Lower lobe of right lung (tissue), 2 donors: ENCODE measurements at places on chromosomes 12 and 14. TPM values are rescaled to one million over a fixed set of nuclear protein-coding genes. Genes with fewer than 3 reads are reported as not detected.

DNA sequence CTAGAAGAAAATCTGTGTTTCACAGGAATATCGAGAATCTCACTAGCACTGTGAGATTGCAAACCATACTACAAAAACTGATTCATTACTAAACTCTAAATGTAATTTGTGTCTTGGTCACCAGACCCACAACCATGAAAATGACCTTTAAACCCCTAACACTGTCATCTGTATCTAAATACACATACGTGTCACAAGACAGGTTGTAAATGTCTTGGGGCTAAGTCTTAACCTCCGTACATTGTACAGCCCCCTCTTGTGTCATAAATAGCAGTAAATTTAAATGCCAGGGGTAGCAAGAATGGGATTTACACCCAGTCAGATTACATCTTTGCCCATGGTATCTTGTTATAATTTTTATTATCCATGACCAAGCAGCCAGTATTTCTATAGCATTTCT lies 117.3 kb downstream of the GPR135 start:
- peaks cover 31% of the 10 kb centered on the region for H3K4me1 ChIP-seq
- no peak overlapping the region for H3K27ac ChIP-seq
- H3K36me3 ChIP-seq, result peaks cover 38% of the 10 kb centered on the region
- H3K27me3 ChIP-seq, result no peaks in the 10 kb centered on the region
- DNase-seq, result no peak

GRCh38 chr12:105725054-105725453 lies 394.6 kb downstream of the C12orf75 start:
- H3K27ac ChIP-seq, result no peak overlapping the region
- H3K4me3 ChIP-seq, result no peak overlapping the region
- H3K4me1 ChIP-seq, result no peaks in the 10 kb centered on the region
- H3K36me3 ChIP-seq, result no peaks in the 10 kb centered on the region

- no peaks in the 10 kb centered on the region for H3K4me1 ChIP-seq
- H3K4me3 ChIP-seq, result no peak overlapping the region
- DNase-seq, result no peak
- peaks cover 98% of the 10 kb centered on the region for H3K36me3 ChIP-seq
Measured at GRCh38 chr12:132021965-132022364, 72.2 kb downstream of the EP400 start.

- peak overlapping the region; percentile 79 for H3K27ac ChIP-seq
- no peak for DNase-seq
- H3K27me3 ChIP-seq, result no peaks in the 10 kb centered on the region
- no peak overlapping the region for H3K4me3 ChIP-seq
Measured at GRCh38 chr12:11863478-11863906, 207.2 kb upstream of the BCL2L14 start.

DNA sequence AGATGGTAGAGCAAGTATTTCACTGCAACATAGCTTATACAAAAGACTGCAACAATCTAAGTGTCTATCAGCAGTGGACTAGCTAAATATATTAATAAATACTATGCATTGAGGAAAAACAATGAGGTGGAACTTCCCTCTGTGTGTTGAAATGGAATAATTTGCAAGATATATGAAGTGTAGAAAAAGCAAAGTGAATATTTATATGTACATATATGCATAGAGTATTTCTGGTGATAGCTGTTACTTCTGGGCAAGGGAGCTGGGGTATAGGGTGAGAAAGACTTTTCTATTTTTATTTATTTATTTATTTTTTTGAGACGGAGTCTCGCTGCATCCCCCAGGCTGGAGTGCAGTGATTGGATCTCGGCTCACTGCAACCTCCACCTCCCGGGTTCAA lies 33.9 kb downstream of the DNAL1 start:
- DNase-seq, result no peak
- no peaks in the 10 kb centered on the region for H3K27me3 ChIP-seq
- no peaks in the 10 kb centered on the region for H3K36me3 ChIP-seq
- no peak overlapping the region for H3K27ac ChIP-seq

- H3K4me1 ChIP-seq, result peaks cover 25% of the 10 kb centered on the region
- H3K27me3 ChIP-seq, result peaks cover 6% of the 10 kb centered on the region
- peak overlapping the region; percentile 58 for H3K4me3 ChIP-seq
- H3K36me3 ChIP-seq, result no peaks in the 10 kb centered on the region
Measured at GRCh38 chr12:12896260-12896659, 4.9 kb downstream of the GPRC5A start.

The GLS2 gene
- 4.8 TPM for total RNA-seq

The KCNC2 gene
- total RNA-seq, result not detected

DNA sequence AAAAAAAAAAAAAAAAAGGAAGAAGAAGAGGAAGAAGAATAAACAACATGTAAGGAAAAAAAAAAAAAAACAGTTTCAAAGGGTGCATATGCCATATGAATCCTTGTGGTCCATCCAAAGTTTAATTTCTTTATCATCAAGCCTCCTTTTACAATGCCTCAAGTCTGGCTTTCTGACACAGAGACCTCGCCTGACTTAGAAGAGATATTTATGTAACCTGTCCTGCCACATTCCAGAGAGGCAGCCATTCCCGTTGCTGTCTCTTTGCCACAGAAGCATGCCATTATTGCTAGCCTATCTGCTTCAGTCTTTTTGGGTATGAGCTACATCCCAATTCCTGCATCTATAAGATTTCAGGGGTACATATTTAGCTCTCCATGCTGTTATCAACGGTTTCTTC lies 596.7 kb upstream of the ATP2B1 start:
- no peaks in the 10 kb centered on the region for H3K36me3 ChIP-seq
- H3K27me3 ChIP-seq, result no peaks in the 10 kb centered on the region
- H3K4me1 ChIP-seq, result no peaks in the 10 kb centered on the region
